Fibroblast of skin of left quadriceps (primary cell): ENCODE measurements at places on chromosomes 3 and 15.

GRCh38 chr3:98770261-98771039 is 7.3 kb downstream of the ST3GAL6 start:
- no peak for DNase-seq

DNA sequence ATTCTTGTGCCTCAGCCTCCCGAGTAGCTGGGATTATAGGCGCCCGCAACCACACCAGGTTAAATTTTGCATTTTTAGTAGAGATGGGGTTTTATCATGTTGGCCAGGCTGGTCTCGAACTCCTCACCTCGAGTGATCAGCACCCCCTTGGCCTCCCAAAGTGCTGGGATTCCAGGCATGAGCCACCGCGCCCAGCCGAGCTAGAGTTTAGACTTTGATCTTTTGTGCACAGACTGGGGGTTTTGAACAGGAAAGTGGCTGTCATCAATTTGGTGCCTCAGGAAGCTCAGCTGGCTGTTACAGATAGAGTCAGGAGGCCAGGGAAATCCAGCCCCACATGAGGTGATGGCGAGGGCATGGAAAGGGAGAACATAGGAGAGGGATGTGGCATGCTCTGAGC is 19.3 kb upstream of the IREB2 start:
- no peak for DNase-seq

DNA sequence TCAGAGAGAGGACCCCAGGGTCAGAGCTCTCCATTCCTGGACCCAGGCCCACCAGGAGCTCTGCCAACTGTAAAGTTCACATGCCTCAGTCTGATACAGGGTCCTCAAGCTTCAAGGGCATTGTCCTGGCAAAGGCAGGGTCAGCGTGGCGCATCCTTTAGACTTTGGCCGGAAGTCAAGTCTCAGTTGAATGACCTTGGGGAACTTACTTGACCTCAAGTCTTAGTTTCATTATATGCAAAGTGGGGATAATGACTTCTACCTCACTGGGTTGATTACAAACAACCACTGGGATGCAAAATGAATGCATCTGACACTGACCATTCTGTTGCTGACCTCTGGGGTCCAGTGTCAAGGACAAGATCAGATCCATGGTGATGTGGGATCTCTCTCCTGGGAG is 70.6 kb upstream of the CTSH start:
- no peak for DNase-seq

- DNase-seq = no peak
These were observed 18.8 kb upstream of the CFAP161 start for GRCh38 chr15:81115054-81115939.

DNA sequence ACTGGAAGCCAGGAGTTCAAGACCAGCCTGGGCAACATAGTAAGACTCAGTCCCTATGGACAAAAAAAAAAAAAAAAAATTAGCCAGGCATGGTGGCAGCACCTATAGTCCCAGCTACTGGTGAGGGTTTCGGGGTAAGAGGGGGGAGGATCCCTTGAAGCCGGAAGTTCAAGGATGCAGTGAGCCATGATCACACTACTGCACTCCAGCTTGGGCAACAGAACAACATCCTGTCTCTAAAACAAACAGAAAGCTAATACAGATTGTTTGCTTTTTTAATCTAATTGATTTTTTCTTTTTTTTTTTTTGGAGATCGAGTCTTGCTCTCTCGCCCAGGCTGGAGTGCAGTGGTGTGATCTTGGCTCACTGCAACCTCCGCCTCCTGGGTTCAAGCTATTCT is 1.6 kb upstream of the IMP3 start:
- DNase-seq = no peak

- DNase-seq = no peak
These were observed 511.1 kb upstream of the PROK2 start for GRCh38 chr3:72295962-72296450.
